ENCODE measurements at places on chromosomes 4 and X. TPM values are rescaled to one million over a fixed set of nuclear protein-coding genes. Genes with fewer than 3 reads are reported as not detected.

DNA sequence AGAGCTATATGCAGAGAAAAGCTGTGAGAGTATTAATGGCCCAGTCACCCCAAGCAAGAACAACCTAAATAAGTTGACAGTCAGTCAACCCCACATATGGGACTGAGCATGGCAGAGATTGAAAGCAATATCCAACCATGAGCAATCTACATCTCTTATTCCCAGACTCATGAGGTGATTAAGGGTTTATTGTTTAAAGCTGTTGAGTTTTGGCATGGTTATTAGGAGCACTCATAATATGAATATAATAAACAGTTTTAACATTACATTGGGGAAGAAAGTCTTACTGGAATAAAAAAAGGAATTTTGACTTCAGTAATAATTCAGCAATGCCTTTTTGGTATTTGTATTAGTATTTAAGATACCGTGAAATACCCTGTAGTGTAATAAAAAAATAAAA lies 1627.4 kb downstream of the STIM2 start:
- no peak for DNase-seq

- no peak for DNase-seq
Observed at GRCh38 chr4:76705472-76705871, 192.5 kb downstream of the SOWAHB start.

The ARHGAP4 gene
- 2.8 TPM for total RNA-seq

DNA sequence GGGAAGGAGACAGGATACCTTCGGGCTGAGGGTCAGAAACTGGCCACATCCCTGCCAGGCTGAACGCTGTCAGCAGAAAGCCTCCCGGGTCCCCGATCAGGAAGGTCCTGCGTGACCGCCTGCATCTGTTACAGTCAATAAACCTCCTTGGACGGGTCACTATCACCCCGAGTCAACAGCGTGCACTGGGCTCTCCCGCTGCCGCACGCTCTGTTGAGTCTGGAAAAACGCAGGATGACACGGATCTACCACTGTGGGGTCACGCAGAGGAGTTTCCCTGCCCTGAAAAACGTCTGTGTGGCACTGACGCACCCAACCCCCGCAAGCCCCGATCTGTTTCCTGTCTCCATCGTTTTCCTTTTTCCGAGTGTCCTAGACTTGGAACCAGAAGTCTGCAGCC lies 12.1 kb downstream of the PPP2R3B start:
- DNase-seq, result peak; percentile 19

- peak; percentile 39 for DNase-seq
Observed at GRCh38 chr4:185395238-185395955, at the start of gene LRP2BP. LRP2BP (minus strand) TSS chr4:185395924; CDS start chr4:185378186, 17,738 bp downstream.

The PABPC1L2A gene
- total RNA-seq, result not detected

The ASB11 gene
- total RNA-seq, result not detected

DNA sequence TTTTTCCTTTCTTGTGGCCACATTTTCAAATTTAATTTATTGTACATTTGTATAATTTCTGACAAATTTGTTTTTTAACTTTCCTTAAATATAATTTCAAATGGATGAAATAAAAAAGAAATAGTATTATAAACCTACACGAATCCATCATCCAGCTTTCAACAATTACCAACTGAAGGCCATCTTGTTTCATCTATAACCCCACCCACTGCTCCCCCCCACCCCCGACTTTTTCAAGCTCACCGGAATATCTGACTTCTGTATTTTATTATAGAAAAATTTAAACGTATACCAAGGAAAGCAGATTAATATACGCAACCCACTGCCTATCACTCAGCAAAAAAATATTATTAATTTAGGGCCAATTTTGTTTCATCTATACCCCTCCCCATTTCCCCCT lies 1.1 kb downstream of the MORF4L2 start:
- DNase-seq, result peak; percentile 19

The F8A2 gene
- total RNA-seq, result not detected

DNA sequence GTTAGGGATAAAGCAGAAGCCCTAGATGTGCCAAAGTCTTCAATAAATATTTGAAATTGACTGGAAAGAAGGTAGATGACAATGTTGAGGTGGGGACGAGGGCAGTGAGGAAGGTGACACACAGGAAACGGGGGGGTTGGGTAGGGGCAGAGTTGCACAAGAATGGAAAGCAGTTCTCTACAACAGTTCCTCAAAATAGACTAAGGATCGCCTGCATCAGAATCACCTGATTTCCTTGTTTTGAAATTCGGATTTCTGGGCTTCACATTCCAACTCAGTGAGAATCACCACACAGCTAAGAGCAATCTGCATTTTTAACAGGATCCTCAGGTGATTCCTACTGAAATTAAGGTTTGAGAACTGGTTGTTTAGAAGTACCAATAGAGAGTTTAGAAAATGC lies 70.6 kb downstream of the ARFIP1 start:
- DNase-seq, result peak; percentile 49

DNA sequence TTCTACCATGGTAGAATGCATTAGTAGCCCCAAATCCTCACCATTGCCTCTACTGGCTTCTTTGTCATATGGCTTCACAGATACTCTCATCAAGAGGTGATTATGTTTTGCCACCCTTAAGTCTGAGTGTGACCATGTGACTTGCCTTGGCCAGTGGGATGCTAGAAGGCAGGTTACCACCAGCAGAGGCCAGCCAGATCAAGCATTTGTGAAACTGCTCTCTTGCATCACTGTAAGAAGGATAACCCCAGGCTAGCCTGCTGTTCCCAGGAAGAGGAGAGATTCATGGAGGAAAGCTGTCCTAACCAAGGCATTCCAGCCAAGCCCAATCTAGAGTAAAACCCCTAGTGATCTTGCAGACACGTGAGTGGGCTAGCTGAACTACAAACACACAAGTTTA lies 46.8 kb downstream of the USP46 start:
- DNase-seq, result no peak

The ADH1A gene
- not detected for total RNA-seq

- DNase-seq, result no peak
Observed at GRCh38 chr4:169922632-169923276, 103.4 kb downstream of the MFAP3L start.

DNA sequence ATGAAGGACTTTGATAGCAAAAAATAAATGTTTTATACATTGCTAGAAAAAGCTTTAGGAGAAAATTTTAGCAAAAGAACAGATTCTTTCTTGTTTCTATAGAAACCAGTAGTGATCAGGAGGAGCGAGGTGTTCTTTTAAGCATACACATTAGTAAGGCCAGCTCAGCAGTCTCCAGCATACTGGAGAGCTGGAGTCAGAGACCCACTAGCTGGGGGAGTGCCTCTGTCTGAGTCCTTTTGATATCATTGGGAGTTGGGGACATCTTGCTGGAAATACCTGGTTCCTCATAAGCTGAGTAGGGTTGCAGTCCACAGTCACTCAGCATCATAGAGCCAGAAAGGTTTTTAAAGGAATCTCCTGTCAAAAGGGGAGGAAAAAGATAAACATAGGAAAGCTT lies 67.4 kb downstream of the AFF2 start:
- DNase-seq, result no peak

The ZNF157 gene
- total RNA-seq, result not detected

The HAUS3 gene
- total RNA-seq, result 6.7 TPM

GRCh38 chrX:15366506-15367352 lies 17.5 kb downstream of the VEGFD start:
- DNase-seq, result no peak

GRCh38 chr4:181528570-181529184 lies 714.5 kb upstream of the TENM3 start:
- DNase-seq, result peak; percentile 22

The TRIM75 gene
- not detected for total RNA-seq

DNA sequence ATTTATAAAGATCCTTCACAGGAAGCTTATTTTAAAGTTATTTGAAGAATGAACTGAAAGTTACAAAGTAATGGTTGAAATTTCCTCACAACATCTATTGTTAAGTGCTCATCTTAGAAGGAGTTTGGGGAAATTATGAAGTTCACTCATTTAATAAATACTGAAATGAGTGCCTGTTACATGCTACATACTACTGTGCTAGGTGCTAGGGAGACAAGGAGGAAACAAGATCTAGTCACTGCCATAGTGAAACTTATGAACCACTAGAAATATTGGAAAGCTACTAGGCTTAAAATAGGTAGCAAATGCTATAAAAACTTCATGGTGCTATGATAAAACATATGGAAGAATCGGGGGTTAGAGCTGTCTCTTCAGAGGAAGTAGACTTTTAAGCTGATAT lies 97.1 kb downstream of the JADE1 start:
- DNase-seq, result no peak

The PPARGC1A gene
- 9.5 TPM for total RNA-seq

DNA sequence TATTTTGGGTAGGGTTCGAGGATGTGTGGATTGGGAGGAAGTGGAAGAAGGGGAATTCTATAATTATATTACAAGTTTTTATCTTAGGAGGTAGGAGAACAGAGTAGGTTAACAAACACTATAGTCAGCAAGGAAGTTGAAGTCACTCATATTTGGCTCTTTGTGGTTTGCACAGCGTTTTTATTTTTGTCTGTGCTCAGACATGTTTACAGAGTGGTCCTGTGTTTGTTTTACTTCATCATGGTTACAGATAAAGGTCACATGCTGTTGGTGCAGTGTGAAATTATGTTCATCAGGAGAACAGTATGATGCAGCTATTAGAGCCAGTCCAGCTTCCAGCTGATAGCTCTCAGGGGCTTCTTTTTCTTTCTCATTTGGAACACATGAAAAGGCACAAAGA lies 299.9 kb upstream of the SFRP2 start:
- DNase-seq, result no peak

DNA sequence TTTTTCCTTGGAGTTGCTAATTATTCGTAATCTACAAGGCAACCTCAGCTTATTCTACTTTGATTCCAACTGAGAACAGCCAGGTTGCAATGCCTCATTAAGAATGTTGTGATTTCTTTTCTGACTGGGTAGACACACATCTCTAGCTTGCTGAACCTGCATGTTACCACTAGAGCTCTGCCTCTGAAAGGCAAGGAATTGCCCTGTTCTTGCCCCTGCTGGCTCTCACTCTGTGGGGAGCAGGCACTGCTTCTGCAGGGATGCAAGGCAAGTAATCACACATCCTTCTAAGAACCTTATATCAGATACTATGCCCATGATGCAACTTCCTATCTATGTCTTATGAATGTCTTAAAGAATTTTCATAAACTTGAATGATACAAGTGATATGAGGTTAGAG lies 503.2 kb downstream of the PACRGL start:
- DNase-seq, result no peak

- no peak for DNase-seq
Observed at GRCh38 chr4:103429283-103429682, 231.1 kb upstream of the CENPE start.

The AKAP14 gene
- total RNA-seq, result not detected

GRCh38 chrX:25941087-25941486 lies 197.1 kb upstream of the MAGEB18 start:
- DNase-seq, result peak; percentile 59

Measured in lung microvascular endothelial cell (primary cell).